ENCODE measurements at places on chromosomes 11 and 22. TPM values are rescaled to one million over a fixed set of nuclear protein-coding genes. Genes with fewer than 3 reads are reported as not detected.

Gene CRACR2B
- 3.6 TPM for total RNA-seq

Gene CRYBB2
- total RNA-seq: not detected

Gene OSM
- 20.7 TPM for total RNA-seq

Gene GSTT2B
- total RNA-seq: not detected

Gene TCP11L1
- total RNA-seq: 22.2 TPM

Gene KAT5
- total RNA-seq: 79.9 TPM

Gene TSGA10IP
- total RNA-seq: not detected

Gene VPREB1
- total RNA-seq: not detected

Gene OR51B4
- total RNA-seq: not detected

Gene CREBZF
- total RNA-seq: 45.1 TPM

Gene CABP4
- 0.33 TPM for total RNA-seq

- no peaks in the 10 kb centered on the region for H3K27me3 ChIP-seq
- no peak for DNase-seq
- no peaks in the 10 kb centered on the region for H3K36me3 ChIP-seq
- peaks cover 5% of the 10 kb centered on the region for H3K4me1 ChIP-seq
- H3K4me3 ChIP-seq: no peak overlapping the region
Observed at GRCh38 chr22:24465566-24465965, 29.6 kb upstream of the UPB1 start.

DNA sequence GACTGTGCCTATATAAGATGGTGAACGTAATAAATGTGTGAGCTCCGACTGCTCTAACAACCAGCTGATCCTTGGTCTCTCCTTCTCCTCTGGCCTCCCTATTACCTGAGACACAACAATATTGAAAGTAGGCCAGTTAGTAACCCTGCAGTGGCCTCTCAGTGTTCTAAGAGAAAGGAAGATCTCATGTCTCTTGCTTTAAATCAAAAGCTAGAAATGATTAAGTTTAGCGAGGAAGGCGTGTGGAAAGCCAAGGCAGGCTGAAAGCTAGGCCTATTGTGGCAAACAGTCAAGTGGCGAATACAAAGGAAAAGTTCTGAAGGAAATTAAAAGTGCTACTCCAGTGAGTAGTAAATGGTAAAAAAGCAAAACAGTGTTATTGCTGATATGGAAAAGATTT is 39.5 kb downstream of the HIPK3 start:
- H3K4me1 ChIP-seq: no peaks in the 10 kb centered on the region
- H3K36me3 ChIP-seq: no peaks in the 10 kb centered on the region
- no peak overlapping the region for H3K4me3 ChIP-seq

DNA sequence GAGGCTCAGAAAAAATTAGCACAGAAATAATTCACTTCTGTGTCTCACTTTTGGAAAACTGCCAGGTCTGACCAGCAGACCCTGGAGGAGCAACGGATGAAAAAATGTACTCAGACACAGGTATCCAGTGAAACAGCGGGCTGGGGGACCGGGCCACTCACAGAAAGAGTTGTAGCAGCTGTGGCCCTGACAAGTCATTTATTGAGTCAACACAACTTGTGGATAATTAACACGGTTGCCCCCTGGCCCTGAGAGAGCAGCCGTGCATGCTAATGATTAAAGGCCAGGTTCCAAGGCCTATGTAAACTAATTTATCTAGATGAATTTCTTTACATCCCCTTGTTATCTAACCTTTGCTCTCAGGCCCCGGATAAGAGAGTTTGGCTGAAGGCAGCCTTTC is 131.3 kb downstream of the AASDHPPT start:
- H3K4me1 ChIP-seq: no peaks in the 10 kb centered on the region
- no peak for DNase-seq
- no peak overlapping the region for H3K4me3 ChIP-seq
- no peaks in the 10 kb centered on the region for H3K27me3 ChIP-seq
- H3K27ac ChIP-seq: no peak overlapping the region

GRCh38 chr11:73366265-73366610 is 10.0 kb upstream of the RELT start:
- H3K27me3 ChIP-seq: no peaks in the 10 kb centered on the region
- no peak for DNase-seq
- no peaks in the 10 kb centered on the region for H3K36me3 ChIP-seq

DNA sequence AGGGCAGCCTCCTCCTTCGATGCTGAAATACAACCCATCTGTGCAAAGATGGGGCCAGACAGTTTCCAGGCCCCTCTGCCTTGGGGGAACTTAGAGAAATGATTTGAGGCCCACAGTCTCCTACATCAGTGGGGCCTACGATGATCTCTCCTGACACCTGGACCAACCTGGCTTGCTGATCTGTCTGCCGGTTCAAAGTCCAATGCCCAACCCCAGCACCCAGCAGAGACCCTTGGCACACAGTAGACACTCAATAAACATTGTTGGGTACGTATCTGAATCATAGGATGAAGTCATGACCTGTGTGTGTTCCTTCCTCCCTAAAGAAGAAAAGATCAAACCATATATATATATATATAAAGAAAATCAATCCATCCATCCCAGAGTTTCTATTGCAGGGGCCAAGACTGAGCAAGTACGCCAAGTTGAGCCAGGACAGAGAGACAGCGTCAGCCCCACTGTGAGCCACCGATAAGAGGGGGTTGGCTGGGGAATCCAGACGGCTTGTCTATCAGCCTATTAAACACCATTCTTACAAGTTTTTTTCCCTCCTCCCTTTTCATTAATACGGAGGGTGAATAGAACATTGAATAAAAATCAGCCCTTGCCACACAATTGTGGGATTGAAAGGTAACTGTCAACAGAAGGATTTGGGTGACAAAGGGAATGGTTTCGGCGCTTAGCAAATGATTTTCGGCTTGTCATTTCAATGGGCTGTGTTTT is 244.1 kb downstream of the MN1 start:
- H3K4me3 ChIP-seq: no peak overlapping the region
- H3K27me3 ChIP-seq: no peaks in the 10 kb centered on the region
- no peaks in the 10 kb centered on the region for H3K4me1 ChIP-seq
- DNase-seq: no peak

- H3K4me3 ChIP-seq: no peak overlapping the region
- DNase-seq: no peak
- no peak overlapping the region for H3K27ac ChIP-seq
- no peaks in the 10 kb centered on the region for H3K27me3 ChIP-seq
Observed at GRCh38 chr11:9316334-9316733, 1.9 kb upstream of the TMEM41B start.

GRCh38 chr11:118260353-118260752 is 3.7 kb downstream of the MPZL2 start:
- no peaks in the 10 kb centered on the region for H3K36me3 ChIP-seq
- H3K4me3 ChIP-seq: no peak overlapping the region
- H3K4me1 ChIP-seq: peaks cover 8% of the 10 kb centered on the region
- DNase-seq: peak; percentile 48
- no peak overlapping the region for H3K27ac ChIP-seq

- H3K4me3 ChIP-seq: no peak overlapping the region
- DNase-seq: no peak
- no peaks in the 10 kb centered on the region for H3K36me3 ChIP-seq
- no peaks in the 10 kb centered on the region for H3K27me3 ChIP-seq
- no peaks in the 10 kb centered on the region for H3K4me1 ChIP-seq
Observed at GRCh38 chr11:16804104-16804947, 65.9 kb downstream of the C11orf58 start.

DNA sequence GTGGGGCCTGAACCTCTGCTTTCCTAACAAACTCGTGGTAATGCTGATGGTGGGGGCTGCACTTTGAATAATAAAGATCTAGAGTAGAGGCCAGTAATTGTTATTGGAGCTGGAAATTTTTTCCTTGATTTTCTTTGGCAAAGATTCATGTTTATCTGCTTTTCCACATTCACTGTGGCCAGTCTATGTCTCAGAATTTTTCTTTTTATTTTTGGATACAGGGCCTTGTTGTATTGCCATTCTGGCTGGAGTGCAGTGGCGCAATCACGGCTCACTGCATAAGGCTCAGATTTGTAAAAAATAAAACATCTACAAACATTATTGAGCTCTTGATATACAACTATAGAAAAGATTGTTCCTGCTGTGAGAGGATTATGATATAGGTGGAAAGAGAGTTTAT is 1.6 kb downstream of the TMEM135 start:
- H3K27me3 ChIP-seq: no peaks in the 10 kb centered on the region
- H3K4me3 ChIP-seq: no peak overlapping the region
- DNase-seq: no peak
- no peak overlapping the region for H3K27ac ChIP-seq
- H3K36me3 ChIP-seq: no peaks in the 10 kb centered on the region

GRCh38 chr11:82631722-82632630 is 101.7 kb downstream of the FAM181B start:
- no peak overlapping the region for H3K27ac ChIP-seq
- no peak for DNase-seq
- H3K4me1 ChIP-seq: no peaks in the 10 kb centered on the region
- H3K27me3 ChIP-seq: no peaks in the 10 kb centered on the region

DNA sequence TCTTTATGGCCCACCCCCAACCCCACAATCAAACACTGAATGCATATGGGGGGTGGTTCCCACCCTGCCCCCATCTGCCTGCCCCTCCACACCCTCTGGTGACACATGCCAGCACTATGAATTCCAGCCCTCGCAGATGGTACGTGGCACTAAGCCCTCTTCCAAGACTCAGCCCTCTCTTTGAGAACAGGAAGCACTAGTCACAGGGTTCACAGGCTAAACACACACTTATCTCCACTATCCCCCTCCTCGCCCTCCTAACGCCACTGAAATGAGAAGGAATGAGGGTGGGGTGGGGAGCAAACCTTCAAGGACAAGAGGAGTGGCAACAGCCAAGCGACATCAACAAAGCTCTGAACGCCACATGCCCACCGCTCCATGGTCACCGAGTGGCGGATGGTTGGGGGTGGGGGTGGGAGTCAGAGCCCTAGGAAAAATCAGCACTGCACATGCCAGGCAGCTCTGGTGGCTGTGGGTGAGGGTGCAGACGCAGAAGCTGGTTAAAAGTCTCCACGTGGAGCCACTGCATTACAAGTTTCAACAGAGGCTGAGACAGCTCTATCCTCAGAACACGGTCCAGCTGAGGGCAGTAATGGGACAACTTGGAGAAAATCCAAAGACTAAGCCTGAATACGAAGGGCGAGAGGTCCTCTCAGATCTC is 33.6 kb downstream of the TMEM184B start:
- H3K36me3 ChIP-seq: no peaks in the 10 kb centered on the region
- no peaks in the 10 kb centered on the region for H3K27me3 ChIP-seq
- no peak for DNase-seq
- H3K27ac ChIP-seq: no peak overlapping the region
- no peaks in the 10 kb centered on the region for H3K4me1 ChIP-seq

GRCh38 chr22:37496651-37497050 is 10.5 kb upstream of the MFNG start:
- H3K4me3 ChIP-seq: no peak overlapping the region
- no peaks in the 10 kb centered on the region for H3K36me3 ChIP-seq
- no peaks in the 10 kb centered on the region for H3K27me3 ChIP-seq
- no peak for DNase-seq

DNA sequence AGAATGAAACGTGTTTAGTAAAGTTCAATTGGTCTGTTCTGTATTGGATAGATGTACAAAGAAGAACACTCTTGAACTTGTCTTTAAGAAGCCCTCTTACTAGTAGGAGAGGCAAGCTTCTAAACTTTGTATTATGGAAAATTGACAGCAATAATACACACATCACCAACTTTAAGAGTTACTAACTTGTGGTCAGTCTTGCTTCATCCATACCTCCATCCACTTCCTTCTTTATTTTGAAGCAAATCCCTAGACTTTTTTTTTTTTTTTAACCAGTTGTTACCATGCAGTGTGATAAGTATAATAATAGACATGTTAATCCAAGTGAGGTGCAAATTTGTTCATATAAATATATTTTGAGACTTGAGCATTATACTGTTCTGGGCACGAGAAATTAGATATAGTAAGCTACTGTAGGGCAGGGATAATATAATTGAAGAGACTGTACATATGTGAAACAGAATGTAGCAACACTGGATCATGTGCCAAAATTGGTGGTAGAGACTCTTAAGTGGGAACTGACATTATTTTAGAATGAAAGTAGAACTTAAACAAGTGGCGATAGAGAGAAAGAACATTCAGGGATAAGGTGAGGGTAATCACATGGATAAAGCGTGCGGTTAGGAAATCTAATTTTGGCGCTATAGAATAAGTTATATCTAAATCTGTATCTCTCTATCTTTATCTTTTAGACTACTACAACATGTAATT is 6.5 kb downstream of the FAR1 start:
- H3K4me1 ChIP-seq: peaks cover 10% of the 10 kb centered on the region
- no peaks in the 10 kb centered on the region for H3K27me3 ChIP-seq
- no peak overlapping the region for H3K27ac ChIP-seq
- H3K36me3 ChIP-seq: no peaks in the 10 kb centered on the region
- DNase-seq: no peak

DNA sequence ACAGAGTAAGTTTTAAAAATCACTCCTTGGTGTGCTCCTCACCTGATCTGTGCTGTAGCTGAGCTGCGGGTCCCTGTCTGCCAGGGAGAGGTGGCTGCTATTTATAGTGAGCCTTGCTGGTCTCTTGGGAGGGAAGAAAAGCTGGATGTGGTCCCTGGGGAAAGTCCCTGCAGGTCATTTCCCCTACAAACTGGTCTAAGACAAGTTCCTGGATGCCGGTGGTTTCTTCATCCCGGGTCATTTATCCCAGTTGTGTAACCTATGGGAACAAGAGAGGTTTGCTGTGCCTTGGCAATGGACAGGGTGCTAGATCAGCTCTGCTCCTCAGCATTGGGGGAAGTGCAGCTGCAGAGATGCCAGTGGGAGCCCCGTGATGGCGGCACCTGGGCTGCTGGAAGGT is at the start of gene SAA2:
TSS of gene SAA2 (minus strand) at position 108 of the 400 bp plus-strand sequence. CDS start 657 bp downstream, outside the sequence.
- H3K4me1 ChIP-seq: no peaks in the 10 kb centered on the region
- no peak within 1 kb of the TSS for H3K4me3 ChIP-seq
- DNase-seq: no peak
- no peak within 1 kb of the TSS for H3K27ac ChIP-seq
- H3K36me3 ChIP-seq: no peaks in the 10 kb centered on the region

GRCh38 chr22:32258791-32259190 is 3.6 kb upstream of the SLC5A4 start:
- H3K27ac ChIP-seq: no peak overlapping the region
- no peaks in the 10 kb centered on the region for H3K4me1 ChIP-seq

GRCh38 chr22:48622891-48623545 is 1204.7 kb downstream of the BRD1 start:
- no peak for DNase-seq
- no peak overlapping the region for H3K4me3 ChIP-seq
- H3K27ac ChIP-seq: no peak overlapping the region
- H3K36me3 ChIP-seq: no peaks in the 10 kb centered on the region
- H3K27me3 ChIP-seq: no peaks in the 10 kb centered on the region
- no peaks in the 10 kb centered on the region for H3K4me1 ChIP-seq

DNA sequence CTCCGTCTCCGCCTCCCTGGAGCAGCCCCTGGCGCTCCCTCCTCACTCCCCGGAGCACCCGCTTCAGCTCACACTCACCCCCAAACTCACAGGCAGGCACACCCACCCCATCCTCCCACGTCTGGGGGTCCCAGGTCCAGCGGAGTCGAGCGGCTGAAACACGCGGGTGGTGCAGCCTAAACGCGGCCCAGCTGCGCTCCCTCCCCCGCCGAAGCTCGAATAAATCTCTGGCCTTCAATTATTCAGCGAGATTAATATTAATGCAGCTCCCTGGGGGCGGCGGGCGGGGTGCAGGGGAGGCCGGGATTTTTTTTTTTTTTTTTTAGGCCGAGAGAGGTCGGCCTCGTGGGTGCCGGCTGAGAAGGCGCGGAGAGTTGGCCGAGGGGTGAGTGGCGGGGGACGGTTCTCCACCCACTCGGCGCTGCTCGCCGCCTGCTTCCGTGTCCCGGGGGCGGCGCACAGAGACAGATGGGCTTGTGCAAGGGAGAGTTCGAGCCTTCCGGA is 524 bp upstream of the SLC1A2 start:
- no peaks in the 10 kb centered on the region for H3K4me1 ChIP-seq
- H3K36me3 ChIP-seq: no peaks in the 10 kb centered on the region
- peaks cover 39% of the 10 kb centered on the region for H3K27me3 ChIP-seq
- H3K4me3 ChIP-seq: no peak overlapping the region

Measured in CD8-positive, alpha-beta memory T cell (primary cell).